GM10248 (cell line): ENCODE measurements at places on chromosomes 7 and 10.

GRCh38 chr10:125209591-125210355 lies 49.4 kb upstream of the CTBP2 start:
- no peak for DNase-seq

DNA sequence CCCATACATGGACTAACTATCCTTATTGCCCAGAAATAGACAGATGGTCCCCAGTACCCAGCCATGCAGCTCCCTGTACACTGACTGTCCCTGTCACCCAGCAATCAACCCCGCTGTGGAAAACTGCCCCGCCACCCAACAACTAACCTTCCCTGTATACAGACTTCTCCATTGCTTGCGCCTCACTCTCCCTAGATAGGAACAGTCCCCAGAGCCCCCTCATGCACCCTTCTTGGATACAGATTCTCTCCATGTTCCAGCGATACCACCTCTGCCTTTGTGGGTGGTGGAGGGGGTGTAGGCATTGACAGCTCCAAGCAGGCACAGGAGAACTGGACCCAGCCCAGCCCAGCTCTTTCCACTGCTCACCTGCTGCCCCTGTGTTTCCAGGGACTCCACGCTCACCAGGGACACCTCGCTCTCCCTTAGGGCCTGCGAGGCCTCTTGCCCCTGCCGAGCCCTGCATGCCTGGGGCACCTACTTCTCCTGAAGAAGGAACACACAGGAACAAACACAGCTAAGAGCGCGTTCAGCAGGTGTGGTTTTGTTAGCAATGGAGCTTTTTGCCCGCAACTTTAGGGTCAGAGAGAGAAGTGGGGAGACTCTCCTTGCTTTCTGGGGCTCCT lies 7.2 kb downstream of the SFTPD start:
- DNase-seq, result no peak

DNA sequence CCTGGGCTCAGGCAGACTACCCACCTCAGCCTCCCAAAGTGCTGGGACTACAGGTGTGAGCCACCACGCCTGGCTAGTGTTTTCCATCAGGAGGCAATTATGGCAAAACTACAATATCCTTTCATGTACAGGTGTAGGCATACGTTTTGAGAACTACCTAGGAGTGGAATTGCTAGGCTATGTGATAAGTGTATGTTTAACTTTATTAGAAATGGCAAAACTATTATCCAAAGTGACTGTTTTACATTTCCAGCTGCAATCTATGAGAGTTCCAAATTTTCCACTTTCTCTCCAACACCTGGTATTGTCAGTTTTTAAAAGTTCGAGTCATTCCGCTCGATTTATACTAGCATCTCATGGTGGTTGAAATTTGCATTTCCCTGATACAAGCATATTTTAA lies 59.0 kb downstream of the ZMYND11 start:
- DNase-seq, result no peak

GRCh38 chr7:106026101-106026500 lies 63.0 kb downstream of the CDHR3 start:
- no peak for DNase-seq

DNA sequence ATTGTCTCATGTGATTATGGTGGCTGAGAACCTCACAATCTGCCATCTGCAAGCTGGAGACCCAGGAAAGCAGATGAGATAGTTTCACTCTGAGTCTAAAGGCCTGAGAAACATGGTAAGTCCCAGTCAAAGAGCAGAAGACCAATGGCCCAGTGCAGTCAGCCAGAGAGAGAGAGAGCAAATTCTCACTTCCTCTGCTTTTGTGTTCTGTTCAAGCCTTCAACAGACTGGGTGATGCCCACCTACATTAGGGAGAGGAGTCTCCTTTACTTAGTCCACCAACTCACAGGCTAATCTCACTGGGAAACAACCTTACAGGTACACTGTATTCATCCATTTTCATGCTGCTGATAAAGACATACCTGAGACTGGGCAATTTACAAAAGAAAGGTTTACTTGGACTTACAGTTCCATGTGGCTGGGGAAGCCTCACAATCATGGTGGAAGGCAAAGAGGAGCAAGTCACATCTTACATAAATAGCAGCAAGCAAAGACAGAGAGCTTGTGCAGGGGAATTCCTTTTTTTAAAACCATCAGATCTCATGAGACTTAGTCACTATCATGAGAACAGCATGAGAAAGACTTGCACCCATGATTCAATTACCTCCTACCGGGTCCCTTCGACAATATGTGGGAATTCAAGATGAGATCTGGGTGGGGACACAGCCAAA lies 4.7 kb upstream of the FRMPD2 start:
- peak; percentile 45 for DNase-seq

DNA sequence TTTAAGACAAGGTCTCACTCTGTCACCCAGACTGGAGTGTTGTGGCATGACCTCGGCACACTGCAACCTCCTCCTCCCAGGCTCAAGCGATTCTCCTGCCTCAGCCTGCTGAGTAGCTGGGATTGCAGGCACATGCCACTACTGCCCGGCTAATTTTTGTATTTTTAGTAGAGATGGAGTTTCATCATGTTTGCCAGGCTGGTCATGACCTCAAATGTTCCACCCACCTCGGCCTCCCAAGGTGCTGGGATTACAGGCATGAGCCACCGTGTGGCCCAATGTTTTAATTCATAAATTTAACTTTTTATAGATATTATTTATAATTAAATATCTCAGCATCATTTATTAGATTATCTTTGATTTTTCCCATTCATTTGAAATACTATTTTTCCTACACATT lies 658.0 kb upstream of the NRG3 start:
- DNase-seq, result no peak

DNA sequence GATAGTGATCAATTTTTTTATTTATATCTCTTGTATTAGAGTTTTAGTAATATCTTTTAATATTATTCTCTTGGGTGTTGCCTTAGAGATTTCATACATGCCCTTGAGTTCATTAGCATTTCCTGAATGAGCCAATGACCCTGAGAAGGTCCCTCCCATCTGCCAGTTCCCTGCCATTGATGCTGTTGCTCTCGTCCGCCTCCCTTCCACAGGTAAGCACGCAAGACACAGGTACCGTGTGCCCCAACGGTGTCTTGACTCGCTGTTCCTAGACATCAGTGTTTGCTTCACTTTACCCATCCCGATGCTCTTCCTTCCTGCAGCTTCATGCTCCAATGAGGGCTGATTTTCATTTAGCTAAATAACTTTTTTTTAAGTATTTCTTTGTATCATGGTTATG lies 19.7 kb upstream of the PWWP2B start:
- DNase-seq, result no peak

- no peak for DNase-seq
Observed at GRCh38 chr7:111873963-111874690, 311.8 kb upstream of the IMMP2L start.

DNA sequence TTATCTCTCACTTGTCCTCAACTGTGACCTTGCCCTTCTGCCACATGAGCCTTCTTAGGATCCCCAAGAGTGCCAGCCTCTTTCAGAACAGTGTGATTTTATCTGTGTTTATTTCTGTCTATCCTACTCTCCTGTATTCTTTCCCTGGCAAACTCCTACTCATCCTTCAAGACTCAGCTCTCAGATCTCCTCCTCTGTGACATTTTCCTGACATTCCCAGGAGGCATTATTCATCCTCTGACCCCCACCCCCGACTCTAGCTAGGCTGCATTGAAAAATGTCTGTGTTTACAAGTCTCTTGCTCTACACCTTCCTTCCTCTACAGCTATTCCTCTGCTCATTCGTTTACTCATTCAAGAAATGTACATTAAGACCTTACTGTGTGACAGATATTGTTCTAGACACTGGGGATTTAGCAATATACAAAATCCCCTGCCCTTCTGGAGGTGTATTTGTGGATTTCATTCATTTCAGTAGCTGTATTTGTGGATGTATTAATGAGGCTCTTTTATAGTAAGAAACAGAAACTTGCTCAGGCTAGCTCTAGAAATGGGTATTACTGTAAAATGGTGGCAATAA lies 61.4 kb upstream of the COMTD1 start:
- DNase-seq, result no peak

DNA sequence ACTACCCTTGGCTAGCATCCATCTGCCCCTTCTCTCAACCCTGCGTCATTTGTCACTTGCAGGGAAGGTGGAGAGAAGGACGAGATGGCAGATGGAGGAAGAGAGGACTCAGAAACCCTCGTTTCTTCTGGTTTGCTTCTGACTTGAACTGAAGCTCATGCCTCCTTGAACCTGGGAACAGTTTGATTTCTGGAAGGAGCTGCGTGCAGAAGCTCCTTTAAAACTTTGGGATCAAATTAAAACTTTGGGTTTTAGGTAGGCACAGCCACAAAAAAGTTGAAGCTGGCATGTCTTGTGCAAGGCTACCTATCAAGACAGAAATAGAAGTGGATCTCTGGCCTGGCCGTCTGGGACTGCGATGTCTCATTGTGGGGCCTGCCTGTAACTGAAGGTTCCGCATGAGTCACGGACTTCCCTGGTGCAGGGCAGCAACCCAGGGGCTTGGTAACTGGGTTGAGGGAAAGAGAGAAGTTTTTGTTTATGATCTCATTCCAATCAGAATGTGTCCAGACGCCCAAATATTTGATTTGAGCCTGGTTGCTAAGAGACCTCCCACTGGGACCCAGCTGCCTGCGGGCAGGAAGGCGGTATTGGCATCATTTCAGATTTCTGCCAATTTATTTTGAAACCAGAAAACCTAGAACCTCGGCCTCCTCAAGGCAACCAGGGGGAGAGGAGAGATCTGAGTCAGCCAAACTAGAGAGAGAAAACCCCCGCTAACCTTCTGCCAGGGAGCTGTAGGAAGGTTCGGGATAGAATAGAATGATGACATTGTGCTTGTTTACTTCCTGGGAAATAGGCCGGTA lies 15.8 kb upstream of the CAMK1D start:
- peak; percentile 68 for DNase-seq

DNA sequence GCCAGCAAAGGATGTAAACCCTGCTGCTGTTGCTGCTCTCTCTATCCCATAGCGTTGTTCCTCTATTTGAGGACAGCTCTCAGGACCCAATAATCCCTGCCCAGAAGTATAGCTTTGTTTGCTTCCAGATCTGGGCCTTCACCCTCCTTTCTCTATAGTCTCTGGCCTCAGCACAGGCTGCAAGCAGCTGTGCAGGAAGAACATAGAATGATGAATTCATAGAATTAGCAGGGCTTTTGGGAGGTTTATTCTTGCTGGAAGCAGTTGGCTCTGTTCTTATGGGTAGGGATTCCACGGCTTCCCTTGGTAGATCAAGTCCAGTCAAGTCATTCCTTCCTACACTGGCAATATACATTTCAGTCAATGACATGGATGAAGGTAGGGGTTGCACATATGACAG lies 354.7 kb downstream of the HPSE2 start:
- DNase-seq, result no peak

GRCh38 chr7:95059842-95060313 lies 152.5 kb downstream of the PPP1R9A start:
- no peak for DNase-seq
